Bronchial smooth muscle cell (primary cell): ENCODE measurements at places on chromosomes 6 and 20. TPM values are rescaled to one million over a fixed set of nuclear protein-coding genes. Genes with fewer than 3 reads are reported as not detected.

CDSN gene
- total RNA-seq, result not detected in 2 replicates

MBOAT1 gene
- total RNA-seq, result 2.4 and 5.5 TPM in 2 replicates

CRISP3 gene
- not detected in 2 replicates for total RNA-seq

GABRR1 gene
- total RNA-seq, result not detected in 2 replicates

PTK6 gene
- total RNA-seq, result 0.09 and 0.16 TPM in 2 replicates

MYLK4 gene
- 0.32 and 0.52 TPM in 2 replicates for total RNA-seq

OPN5 gene
- total RNA-seq, result under 0.01 TPM in 2 replicates

ELOVL2 gene
- not detected in 2 replicates for total RNA-seq

RAET1L gene
- not detected in 2 replicates for total RNA-seq

KIF25 gene
- not detected in 2 replicates for total RNA-seq

GTF2H4 gene
- total RNA-seq, result 10.3 and 10.6 TPM in 2 replicates

CST5 gene
- total RNA-seq, result not detected in 2 replicates
